ENCODE measurements at places on chromosomes 12 and 14.

DNA sequence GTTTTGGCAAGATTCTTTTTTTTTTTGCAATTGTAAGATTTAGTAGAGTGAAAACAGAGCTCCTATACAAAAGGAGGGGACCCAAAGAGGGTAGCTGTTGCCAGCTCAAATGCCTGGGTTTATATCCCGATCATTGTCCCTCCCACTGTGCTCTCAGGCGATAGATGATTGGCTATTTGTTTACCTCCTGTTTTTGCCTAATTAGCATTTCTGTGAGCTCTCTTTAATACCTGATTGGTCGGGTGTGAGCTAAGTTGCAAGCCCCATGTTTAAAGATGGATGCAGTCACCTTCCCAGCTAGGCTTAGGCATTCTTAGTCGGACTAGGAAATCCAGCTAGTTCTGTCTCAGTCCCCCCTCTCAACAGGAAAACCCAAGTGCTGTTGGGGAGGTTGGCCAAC, 1.9 kb downstream of the EXOC3L4 start:
- DNase-seq: no peak

DNA sequence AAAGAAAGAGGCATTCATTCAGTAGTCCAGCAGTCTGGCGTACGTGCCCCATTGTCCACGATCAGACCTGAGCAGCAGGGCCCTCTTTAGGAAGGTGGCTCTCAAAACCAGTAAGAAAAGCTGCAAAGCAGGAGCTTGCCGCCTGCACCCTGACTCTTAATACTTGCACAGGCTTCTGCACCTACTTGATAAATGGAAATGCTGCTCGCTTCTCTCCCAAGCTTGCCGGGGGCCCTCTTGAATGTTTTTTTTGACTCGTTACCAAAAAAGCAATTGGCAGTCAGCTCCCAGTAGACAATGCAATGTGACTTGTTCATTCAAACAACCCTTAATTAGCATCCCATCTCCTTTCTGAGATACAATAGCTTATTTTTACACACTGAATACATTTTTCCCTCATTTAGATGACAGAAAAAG, 27.2 kb upstream of the PTPRB start:
- no peak for DNase-seq

GRCh38 chr12:106760184-106760531, 14.3 kb upstream of the RIC8B start:
- peak; percentile 79 for DNase-seq

DNA sequence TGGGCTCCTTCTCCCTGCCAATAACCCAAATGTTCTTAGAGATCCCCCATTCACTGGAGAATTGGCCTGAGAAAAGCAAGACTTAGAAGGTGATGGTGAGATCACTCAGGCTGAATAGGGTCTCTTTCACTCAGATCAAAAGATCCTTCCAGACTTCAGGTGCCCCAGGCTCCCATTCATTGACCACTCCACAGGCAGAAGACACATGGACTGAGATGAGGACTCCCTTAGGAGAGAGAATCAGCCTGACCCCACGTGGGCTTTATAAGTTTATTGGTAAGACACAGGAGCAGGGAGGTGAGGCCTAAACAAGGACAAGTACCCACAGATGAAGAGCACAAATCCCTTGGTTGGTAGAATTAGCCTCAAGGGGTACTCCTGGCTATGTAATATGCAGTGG, 6.1 kb upstream of the KRT72 start:
- no peak for DNase-seq

DNA sequence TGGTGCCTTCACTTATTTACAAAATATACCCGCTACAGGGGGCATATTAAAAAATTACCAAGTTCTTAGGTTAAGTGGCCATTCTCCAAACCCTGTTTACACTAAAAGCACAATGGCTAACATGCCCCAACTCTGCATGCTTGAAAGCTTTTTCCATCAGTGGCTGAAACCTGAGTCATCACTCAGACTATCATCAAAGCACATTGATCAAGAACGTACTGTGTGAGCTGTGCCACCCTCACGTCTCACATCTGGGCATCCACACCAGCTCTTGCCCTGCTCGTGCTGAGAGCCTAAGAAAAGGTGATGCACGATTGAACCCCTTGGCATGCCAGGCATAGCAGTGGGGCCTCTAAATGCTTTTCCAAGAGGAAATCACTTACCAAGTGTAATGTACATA, 13.2 kb downstream of the AQP6 start:
- DNase-seq: no peak

DNA sequence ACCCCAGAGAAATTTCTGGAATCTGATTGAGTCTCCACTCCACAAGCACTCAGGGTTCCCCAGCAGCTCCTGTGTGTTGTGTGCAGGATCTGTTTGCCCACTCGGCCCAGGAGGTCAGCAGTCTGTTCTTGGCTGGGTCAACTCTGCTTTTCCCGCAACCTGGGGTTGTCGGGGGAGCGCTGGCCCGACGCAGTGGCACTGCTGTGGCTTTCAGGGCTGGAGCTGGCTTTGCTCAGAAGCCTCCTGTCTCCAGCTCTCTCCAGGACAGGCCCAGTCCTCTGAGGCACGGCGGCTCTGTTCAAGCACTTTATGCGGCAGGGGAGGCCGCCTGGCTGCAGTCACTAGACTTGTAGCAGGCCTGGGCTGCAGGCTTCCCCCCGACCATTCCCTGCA, 23.7 kb downstream of the P2RX4 start:
- DNase-seq: no peak

- no peak for DNase-seq
Observed at GRCh38 chr12:5154091-5154490, 110.4 kb downstream of the KCNA5 start.

DNA sequence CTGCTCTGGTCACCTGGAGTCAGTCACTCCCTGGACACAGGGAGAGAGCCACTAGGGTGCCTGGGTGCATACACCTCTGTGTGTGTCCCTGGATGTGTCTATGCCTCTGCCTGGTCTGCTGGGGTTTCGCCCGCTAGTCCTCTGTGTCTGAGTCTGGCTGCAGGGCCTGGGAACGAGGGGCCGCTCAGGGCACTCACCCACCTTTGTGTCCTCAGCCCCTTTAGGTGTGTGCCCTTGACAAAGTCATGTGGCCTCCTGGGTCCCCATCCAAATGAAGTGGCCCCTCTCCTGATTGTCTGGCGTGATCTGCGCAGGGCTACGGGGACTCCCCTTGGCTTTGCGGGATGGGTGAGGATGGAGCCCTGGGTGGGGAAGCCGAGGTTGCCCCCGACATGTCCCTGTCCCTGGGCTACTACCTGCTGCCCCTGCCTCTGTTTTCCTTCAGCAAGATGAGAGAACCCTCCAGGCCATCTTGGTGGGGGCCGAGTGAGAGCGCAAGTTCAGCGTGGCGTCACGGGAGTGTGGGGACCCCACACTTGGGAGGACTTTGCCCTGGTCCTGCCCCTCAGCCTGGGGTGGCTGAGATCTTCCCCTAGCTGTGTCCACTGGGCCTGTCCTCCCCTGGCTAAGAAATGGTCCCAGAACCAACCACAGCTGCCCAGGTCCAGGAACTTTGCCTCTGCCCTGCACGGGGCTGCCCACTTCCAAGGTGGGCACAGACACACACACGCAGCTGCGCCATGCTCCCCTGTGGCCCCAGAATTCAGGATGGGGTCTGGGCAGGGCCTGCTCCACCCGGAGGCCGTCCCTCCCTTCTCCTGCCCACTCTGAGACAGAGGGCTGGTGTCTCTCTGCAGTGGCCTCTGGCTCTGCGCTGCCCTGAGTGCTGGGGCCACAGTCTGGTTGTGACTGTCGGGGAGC, 2.7 kb upstream of the AHNAK2 start:
- DNase-seq: no peak

GRCh38 chr12:85923767-85924331, 49.8 kb downstream of the NTS start:
- DNase-seq: no peak

GRCh38 chr12:25958428-25959070, at the start of gene RASSF8:
TSS of gene RASSF8 (plus strand) at chr12:25958682. CDS start at chr12:26055344, 96,662 bp downstream.
- DNase-seq: peak; percentile 78

DNA sequence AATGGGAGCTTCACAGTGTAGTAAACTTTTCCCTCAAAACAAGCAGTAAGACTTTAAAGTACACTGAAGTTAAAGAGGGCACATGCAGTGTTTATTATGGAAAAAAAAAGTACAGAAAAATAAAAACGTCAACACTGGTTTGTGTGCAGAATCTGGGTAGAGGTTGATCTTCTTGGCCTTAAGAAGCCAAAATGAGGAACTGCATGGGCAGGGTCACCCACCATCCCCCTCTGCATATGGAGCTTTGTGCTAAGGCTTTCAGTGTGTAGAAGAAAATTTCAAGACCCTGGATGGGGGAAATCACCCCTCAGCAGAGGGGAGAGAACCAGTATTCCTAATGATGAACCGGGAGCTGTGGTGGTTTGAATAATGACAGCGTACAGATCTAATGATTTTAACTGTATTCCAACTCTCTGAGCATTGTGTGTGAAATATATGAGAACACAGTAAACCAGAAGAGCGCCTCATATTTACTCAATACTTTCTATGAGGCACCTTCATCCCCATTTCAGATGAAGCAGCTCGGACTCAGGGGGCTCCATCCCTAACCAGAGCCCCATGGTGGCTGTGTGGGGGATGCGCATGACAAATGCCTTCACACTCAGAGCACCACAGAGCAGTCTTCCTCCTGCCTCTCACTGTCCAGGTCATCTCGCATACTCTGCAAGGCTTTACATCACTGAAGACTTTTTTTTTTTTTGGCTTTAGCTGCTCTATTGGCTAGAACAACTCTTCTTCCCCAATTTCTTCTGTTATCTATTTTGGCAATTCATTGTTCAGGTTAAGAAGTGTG, 33.4 kb downstream of the ACADS start:
- no peak for DNase-seq

DNA sequence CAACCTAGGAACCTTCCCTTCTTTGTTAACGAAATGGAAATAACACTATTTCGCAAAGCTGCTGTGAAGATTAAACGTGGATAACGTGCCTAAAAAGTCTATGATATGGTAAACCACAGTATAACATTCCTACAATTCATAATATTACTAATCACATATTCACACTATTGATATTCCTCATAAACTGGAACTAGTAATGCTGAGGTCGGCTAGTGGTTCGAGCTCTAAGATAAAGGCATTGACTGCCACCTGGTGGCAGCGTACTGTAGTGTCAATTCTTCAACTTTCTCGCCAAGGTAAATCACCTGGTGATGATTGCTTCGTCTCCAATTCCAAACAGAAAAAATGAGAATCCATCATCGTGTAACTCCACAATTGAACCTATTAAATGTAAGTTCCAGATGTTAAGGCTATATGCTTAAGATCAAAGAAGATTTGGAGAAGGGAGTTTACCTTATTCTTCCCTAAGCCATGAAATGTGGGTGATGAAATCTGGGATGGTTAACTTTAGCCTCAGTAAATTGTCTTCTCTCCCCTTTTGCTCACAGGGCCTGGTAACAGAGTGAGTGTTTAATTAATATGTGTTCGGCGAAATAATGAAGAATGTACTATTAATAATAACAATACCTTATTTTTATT, 197.5 kb upstream of the TMEM132C start:
- DNase-seq: peak; percentile 34

GRCh38 chr14:94769391-94770250, at the start of gene GSC:
TSS of gene GSC (minus strand) at chr14:94770113. CDS start at chr14:94770015, 98 bp downstream.
- no peak for DNase-seq

GRCh38 chr12:24175929-24176328, 226.5 kb upstream of the SOX5 start:
- no peak for DNase-seq

DNA sequence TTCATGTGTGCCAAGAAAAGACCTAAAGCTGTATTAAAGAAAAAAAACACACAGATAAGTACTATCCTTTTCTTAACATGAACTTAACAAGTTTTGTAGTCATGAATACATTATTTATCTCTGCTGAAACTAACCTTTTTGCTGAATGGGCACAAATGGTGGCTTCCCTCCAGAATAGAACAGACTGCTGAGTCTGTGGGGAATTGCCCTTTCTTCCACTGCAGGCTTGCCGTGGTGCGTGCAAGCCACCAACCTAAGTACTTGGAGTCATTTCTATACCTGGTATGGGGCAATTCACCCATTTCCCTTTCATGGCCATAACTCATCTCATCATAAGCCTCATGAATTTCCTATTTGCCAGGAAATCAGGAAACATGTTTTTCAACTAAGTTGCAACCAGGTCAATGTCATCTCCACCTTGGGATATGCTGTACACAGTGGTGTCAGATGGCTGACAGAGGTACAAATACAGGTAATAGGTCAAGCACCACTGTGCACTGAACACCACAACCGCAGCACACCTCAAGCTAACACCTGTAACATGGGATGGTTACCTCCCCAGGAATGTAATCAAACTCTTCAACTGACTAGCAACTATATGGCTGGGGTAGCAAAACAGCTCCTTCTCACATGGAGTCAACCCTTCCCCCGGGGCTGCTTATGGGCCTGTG, 49.9 kb downstream of the CATSPERB start:
- DNase-seq: no peak

GRCh38 chr14:73242357-73242901, 5.1 kb downstream of the PAPLN start:
- no peak for DNase-seq

- no peak for DNase-seq
Observed at GRCh38 chr14:99675951-99676350, 8.1 kb upstream of the CYP46A1 start.

DNA sequence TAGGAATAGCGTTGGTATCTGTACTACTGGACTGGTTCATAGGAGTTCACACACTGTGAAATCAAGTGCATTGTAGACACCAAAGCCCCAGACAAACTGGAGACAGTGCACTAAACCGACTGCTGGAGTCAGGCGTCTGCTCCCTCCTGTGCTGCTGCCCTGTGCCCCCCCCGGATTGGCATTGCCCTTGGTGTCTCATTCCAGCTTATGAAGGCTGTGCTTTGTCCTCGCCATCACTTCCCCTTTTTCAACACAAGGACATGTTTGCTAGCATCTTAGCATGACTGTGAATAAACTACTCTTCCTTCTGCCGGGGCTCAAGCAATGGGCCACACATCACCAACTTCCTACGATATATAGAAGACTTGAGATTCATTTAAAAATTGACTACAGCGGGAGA, 84.0 kb downstream of the TMCC3 start:
- DNase-seq: no peak

GRCh38 chr12:84218406-84218805, 694.2 kb downstream of the SLC6A15 start:
- no peak for DNase-seq

- no peak for DNase-seq
Observed at GRCh38 chr14:54683882-54684794, 117.2 kb downstream of the SAMD4A start.

DNA sequence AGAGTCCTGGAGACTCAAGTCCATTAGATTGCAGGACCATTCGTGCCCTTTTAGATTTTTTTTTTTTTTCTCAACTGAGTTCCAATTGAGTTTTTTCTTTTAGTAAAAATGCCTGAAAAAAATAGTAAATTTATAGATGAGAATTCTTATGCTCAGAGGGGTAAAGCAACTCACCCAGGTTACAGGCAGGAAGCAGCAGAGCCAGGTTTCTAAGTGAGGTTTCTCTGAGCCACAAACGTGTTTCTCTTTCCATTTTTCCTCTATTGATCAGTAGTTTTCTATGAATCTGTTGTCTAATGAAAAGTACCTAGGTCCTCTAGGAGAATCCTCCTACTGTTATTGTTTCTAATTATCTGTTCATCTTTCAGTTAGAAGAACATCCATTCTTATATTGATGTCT, 66.4 kb upstream of the C12orf71 start:
- no peak for DNase-seq

Measured in GM10248 (cell line).